ENCODE measurements at places on chromosomes 7 and 10.
A peak's percentile ranks its signal among the peaks of the same experiment; 100 is the strongest.

DNA sequence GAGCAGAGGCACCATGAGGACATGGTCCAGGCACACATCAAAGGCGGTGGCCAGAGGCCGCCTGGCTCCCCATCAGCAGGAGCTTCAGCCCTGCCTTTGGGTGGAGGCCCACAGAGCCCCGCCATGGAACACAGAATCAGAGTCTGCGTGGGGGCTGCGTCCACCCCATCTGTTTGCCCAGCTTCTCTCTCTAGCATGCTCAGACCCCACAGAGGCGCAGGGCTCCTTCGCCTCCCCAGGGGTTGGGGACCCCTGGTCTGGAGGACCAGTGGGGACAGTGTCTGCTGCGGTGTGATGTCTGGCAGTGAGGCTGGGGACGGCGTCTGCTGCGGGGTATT lies 321.9 kb downstream of the PTPRN2 start:
- no peak for DNase-seq

- DNase-seq: no peak
Measured at GRCh38 chr10:26334232-26334931, 103.8 kb upstream of the APBB1IP start.

DNA sequence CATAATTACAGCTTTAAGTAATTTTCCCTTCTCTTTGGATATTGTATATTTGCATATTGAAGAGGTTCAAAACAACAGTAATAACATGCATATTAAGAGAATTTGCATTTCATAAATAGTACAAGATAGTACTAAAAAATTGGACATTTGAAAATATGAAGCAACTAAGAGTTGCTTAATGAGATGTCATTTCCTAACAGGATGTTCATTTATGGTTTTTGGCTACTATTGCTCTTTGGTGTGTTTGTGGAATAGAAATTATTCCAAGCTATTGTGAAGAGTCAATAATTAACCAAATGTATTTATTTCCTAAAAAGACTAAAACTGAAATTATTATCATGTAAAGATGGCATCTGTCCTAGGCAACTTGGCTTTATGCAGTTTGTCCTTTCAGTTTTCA lies 4.1 kb upstream of the SGCE start:
- DNase-seq: no peak

DNA sequence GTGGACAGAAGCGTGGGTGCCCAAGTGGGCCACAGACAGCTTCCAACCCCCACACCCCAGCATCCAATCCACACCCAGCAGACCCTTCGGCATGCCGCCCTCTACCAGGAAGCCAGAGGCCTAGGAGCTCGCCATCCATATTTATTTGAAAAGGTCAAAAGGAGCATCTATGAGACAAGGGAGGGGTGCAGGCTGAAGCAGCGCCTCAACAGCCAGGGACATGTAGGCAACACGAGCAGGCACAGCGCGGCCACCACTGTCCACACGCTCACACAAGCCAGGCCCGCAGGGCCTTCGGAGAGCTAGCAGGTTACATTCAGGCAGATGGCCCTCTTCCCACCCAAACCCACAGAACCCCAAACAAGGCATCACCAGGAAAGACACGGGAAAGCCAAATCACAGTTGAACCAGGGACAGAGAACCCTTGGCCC lies 34.6 kb downstream of the PSAP start:
- no peak for DNase-seq

GRCh38 chr10:132845780-132846595 lies 60.0 kb upstream of the NKX6-2 start:
- no peak for DNase-seq

DNA sequence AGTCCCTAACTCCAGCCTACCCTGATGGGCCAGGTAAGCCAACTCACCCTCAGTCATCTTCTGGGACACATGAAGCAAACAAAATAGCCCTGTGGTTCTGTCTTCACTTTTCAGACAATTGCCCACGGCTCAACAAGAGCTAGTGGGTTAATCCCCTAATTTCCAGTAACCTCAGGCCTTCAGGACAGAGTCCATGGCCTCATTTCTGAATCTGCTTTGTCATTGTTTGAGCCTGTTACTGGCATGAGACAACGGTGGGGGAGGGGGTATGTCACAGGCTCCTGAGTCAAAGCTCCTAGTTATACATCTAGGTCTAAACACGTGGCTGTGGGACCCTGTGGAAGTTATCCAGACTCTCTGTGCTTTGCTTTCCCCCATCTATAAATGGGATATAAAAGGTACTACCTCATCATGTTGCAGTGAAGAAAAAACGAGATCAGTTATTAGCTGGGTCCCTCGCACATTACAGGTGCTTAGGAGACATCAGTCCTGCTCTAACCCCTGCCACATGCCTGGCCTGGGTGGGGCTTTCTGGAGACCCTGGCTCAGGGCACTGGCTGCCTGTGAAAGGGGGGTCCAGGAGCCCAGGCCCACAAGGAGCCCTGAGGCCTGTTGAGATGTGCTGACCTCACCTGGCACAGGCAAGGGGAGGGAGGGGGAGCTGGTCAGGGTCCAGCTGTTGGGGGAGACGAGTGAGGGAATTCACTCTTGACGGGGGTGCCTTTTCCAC lies 16.5 kb downstream of the MAT1A start:
- no peak for DNase-seq

GRCh38 chr10:75106242-75106641 lies 5.2 kb upstream of the SAMD8 start:
- DNase-seq: peak; percentile 22

DNA sequence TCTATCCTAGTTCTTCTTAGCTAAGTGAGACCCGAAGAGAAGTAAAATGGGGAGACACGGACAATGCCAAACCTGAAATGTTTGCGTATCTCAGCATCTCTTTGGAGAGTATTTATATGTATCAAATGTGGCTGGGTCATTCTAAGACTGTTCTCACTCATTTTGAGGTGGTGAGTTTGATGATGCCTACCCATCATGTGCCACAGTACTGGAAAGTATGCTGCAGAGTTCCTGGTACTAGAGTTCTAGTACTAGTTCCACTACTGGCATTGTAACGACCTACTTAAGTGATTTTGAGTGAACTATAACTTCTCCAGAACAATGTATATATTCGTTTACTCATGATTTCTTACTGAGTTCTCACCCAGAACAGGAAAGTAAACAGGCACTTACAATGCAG lies 41.9 kb downstream of the ARMC3 start:
- no peak for DNase-seq

DNA sequence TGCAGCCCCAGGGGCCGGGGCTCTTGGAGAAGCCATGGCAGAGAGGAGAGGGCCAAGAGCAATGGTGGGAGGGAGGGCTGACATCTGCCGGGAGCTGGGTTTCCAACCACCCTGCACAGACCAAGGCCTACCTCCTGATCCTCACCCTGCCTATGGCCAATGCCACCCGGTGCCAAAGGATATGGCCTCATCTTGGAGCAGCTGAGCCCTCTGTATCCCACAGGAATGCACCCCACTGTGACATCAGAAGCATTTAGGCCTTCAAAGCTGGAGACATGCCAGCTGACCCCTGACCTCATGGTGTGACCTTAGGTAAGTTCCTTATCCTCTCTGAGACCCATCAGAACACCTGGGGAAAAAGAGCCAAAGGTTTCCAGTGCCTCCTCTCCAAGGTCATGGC lies 113.6 kb upstream of the ZMIZ1 start:
- DNase-seq: no peak

- no peak for DNase-seq
Measured at GRCh38 chr7:25289518-25289917, 61.2 kb upstream of the NPVF start.

DNA sequence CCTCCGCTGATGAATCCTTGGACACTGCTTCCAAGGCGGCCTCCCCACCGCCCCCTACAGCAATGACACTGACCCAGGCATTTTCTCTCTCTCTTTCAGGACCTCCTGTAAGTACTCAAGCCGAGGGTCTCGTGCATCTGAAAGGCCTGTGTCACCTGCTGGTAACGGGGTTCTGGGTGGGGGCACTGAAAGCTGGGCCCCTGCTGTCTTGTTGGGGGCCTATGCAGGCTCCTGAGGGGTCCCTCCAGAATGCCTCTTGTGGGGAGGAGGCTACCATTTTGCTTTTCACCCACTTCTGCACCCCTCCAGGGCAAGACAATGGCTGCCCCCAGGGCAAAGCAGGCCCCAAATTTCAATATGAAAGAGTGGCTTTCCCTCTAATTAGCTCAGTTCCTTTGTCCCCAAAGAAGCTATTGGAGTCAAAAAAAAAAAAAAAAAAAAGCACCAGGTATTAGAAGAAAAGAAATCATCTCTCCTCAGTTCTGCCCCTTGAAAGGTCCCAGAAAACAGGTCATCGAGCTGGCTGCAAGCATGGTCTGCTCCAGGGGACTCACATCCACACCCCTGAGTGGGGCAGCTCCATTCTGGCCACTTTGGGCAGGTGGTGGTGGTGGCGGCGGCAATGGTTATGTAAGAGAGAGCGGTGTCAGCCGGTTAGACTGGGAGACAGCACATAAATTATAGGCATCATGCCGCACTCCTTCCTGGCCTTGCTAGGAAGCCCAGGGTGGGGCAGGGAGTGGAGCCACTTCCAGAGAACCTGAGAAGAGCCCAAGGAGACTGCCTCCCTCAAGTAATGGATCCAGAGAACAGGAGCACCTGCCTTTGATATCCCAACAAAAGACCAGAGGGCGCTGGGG lies 66.2 kb downstream of the COL13A1 start:
- no peak for DNase-seq

DNA sequence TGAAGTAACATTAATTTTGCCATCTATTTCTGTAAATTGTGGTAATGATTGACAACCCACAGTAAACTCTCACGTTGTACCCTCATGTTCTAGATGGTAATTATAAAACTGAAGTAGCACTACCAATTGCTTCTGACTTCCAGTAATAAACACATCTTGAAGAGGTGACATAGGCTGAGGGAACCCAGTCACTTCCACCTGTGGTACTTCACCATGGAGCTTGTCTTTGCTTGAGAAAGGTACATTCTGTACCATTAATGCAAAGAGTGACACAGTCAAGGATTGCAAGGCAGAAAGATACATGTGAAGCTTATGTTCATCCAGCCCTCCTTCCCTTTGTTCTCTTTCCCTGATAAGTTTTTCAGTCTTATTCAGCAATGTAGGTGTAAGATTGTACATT lies 11.2 kb downstream of the CAPZA2 start:
- no peak for DNase-seq

DNA sequence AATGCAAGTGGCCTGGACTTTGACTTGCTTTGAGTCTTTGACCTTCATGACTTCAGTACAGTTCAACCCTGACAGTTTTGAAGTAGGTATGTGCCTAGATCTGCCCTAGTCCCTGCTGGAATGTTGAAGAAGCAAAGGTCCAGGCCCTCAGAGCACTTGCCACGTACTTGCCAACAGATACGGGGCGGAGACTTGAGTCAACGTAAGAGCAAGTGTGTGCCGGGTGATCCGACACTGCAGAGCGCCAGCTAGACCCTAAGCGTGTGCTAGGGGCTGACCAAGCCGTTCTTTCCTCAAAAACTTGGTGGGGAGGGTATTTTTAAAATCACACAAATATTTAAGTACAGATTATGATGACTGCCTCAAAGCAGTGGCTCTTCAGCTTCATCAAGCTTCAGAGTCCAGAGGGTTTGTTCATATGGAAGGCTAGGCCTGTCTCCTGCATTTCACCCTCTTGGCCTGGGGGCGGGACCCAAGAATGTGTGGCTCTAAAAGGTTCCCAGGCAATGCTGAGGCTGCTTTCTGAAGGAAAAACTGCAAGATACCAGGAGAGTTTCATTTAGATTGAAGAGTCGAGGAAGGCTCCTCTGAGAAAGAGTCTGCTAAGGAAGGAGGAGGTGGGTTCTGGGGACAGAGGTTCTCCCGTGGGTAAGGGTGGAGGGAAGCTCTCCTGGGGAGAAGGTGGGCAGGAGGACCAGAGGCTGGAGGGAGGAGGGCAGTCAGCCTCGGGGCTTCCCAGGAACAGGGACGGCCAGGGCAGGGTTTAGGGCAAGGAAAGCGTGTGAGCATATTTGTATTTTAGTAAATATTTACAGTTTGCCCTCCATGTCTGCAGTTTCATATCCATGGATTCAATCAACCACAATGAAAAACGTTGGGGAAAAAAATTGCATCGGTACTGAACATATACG lies 160.3 kb downstream of the EGFR start:
- no peak for DNase-seq

GRCh38 chr10:34696423-34696822 lies 118.7 kb downstream of the PARD3 start:
- no peak for DNase-seq

DNA sequence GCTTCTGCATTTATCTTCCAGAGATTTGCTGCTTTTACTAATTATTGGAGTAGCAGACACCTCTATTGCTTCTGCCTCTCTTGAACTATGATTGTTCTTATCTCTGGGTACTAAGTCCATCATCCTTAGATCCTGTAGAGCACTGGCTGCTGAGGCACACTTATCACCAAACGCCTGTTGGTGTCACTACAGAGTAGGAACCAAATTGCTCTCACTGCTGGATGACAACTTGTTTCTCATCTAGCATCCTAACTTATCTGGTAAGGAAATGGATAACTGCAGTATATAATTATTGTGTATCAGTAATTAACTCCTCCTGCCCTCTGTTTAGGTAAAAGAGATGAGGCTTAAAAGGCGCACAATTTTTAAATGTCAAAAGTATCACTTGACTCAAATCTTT lies 1059.4 kb downstream of the NRG3 start:
- no peak for DNase-seq

DNA sequence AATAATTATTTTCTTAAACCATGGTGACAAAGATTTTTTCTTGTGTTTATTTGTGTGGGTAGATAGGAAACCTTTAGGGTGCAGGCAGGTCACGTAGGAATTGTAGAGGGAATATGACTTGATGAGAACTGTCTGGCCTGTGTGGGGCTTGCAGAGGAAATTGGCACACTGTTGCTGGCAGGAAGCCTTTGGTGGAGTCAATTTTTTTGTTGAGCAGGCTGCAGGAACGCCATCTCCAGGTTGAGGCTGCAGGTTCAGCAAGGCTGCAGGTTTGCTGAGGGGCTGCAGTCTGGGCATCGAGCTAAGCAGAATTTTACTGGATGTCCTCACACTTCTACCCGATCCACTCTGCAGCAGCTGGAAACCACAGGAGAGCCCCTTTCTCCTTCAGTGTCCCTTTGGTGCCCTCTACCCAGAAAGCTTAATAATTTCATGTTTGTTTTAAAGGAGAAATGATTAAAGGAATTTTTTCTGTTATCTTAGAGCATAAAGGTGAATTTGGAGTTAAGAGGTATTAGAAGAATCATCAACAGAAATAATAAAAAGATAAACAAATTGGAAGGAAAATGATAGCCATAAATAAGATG lies 37.0 kb downstream of the TBC1D12 start:
- no peak for DNase-seq

DNA sequence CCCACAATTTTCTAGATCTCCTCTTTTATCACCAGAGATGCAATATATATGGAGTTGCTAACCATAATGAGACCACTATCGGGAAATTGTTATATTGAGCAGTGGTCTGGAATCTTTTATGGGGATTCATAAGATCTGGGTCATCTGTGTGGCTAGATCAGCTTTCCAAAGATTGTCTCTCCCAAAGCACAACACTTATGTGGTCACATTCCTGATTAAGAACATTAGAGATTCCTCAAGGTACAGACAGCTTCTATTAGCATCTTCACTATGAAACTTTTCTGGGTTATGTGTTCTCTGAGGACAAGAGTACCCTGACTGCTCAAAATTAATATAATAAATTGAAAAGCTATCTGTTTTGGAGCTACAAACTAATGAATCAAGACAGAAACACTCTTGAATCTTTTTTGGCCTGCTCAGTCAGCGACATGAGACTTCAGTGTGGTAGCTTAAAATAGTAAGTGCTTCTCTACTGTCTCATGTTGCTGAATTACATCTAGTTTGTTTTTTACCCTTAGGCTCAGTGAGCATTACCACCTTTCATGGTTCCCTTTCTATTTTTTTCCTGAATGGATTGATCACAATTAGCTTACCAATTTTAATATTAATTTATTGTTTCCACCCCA lies 42.6 kb upstream of the STRIP2 start:
- DNase-seq: no peak

GRCh38 chr7:48782511-48782910 lies 141.8 kb upstream of the CDC14C start:
- no peak for DNase-seq

GRCh38 chr10:127041552-127041951 lies 136.3 kb downstream of the DOCK1 start:
- no peak for DNase-seq
